ENCODE measurements at places on chromosomes 3 and 15.

- DNase-seq, result no peak
Measured at GRCh38 chr15:82124331-82125263, 78.8 kb upstream of the MEX3B start.

GRCh38 chr3:68876112-68876713 lies 56.1 kb downstream of the TAFA4 start:
- DNase-seq, result peak; percentile 72

DNA sequence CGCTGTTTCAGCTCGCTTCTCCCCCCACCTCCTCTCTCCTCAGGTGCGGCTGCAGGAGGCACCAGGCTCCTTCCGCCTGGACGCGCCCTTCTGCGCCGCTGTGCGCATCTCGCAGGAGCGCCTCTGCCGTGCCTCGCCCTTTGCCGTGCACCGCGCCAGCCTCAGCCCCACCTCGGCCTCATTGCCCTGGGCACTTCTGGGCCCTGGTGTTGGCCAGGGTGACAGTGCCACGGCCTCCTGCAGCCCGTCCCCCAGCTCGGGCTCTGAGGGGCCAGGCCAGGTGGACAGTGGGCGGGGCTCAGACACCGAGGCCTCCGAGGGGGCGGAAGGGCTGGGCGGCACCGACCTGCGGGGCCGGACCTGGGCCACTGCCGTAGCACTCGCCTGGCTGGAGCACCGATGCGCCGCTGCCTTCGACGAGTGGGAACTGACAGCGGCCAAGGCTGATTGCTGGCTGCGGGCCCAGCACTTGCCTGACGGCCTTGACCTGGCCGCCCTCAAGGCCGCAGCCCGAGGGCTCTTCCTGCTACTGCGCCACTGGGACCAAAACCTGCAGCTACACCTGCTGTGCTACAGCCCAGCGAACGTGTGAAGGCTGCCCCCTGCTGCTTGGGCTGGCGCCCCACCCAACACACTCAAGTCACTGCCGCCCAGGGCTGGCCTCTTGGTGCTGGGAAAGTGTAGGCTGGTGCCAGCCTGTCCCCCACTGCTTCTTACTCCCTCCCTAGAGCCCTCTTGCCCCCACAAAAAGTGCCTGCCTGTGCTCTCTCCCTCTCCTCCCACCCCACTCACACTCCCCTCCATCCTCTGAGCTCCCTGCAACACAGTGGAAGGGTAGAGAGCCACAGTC lies 7.1 kb downstream of the ALG3 start:
- no peak for DNase-seq

- DNase-seq, result no peak
Measured at GRCh38 chr15:90214553-90215196, 13.5 kb downstream of the SEMA4B start.

GRCh38 chr3:4856564-4856963 lies 122.7 kb upstream of the BHLHE40 start:
- no peak for DNase-seq

DNA sequence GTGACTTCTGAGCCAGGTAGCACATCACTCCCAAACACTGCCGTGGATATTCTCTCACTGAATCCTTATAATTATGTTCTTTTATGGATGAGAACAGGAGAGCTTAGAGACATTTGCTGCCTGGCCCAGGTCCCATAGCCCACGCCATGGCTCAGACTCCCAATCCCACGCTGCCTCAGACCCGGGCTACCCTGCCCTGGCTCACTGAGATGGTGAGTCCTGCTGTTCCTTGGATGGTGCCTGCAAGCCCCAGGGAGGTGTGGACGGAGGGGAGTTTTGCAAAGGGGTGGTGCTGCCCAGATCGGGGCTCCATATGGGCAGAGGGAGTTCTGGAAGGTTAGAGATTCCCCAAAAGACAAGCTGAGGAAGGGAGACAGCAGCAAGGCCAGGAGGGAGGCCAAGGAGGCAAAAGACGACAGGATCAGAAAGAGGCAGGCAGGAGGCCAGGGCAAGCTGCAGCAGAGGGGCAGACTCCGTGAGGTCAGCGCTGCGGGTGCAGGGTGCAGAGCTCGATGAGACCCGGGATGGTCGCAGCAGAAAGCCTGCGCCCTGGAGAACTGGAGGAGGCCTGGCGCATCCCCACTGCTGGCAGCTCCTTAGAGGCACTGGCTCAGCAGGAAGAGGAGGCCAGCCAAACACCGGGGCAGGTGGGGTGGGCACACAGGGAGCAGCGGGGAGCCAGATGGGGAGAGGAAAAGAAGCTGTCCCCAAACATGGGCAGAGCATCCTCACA lies 95.7 kb upstream of the ALDH1A3 start:
- DNase-seq, result no peak

DNA sequence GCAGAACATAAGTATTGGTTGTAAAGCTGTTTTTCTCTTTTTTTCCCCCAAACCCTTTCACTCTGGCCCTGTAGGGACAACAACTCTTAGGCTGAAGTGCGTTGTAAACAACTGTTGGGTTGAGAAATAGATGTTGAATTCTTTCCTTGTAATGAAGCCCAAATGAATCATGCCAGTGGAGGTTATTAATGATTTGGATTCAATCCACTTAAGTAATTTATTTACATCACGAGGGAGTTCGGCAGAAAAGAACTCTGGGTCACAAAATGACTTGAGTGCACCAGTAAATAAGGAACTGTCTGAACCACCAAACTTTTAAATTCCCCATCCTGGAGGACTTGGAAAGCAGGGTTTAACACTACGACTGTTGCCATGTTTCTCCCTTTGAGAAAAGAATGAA lies 218.9 kb downstream of the PDZRN3 start:
- DNase-seq, result no peak

Data from dermis microvascular lymphatic vessel endothelial cell (primary cell).